ENCODE measurements at places on chromosomes 13 and 19.

DNA sequence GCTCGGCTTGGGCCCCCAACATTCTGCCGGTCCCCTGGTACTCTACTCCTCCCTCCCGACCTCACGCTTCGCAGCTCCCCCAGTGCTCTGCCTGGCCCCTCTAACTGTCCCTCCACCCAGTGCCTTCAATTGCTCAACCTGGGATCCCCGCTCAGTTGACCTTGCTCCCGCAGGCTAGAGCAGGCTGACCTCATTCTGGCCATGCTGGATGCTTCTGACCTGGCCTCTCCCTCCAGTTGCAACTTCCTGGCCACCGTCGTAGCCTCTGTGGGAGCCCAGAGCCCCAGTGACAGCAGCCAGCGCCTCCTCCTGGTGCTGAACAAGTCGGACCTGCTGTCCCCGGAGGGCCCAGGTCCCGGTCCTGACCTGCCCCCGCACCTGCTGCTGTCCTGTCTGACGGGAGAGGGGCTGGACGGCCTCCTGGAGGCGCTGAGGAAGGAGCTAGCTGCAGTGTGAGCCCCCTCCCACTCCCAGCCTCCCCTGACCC lies 3.6 kb downstream of the GTPBP3 start:
- DNase-seq = no peak

DNA sequence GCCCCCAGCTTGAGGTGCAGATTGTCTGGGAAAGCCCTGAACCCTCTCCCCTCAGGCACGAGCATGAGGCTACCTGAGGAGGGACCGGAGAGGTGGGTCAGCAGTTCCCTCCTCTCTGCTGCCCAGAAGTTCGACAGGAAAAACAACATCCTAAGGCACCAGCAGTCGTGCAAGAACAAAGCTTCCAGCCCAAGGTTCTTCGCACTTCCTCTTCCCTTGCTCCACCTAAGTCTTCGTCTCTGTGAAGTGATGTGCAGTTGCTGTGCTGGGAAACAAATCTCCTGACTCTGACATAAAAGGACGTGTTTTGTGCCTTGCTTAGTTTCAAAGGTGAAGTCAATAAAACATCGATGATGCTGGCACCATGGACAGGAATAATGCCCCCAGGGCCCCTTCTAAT lies 173.3 kb downstream of the USP12 start:
- no peak for DNase-seq

DNA sequence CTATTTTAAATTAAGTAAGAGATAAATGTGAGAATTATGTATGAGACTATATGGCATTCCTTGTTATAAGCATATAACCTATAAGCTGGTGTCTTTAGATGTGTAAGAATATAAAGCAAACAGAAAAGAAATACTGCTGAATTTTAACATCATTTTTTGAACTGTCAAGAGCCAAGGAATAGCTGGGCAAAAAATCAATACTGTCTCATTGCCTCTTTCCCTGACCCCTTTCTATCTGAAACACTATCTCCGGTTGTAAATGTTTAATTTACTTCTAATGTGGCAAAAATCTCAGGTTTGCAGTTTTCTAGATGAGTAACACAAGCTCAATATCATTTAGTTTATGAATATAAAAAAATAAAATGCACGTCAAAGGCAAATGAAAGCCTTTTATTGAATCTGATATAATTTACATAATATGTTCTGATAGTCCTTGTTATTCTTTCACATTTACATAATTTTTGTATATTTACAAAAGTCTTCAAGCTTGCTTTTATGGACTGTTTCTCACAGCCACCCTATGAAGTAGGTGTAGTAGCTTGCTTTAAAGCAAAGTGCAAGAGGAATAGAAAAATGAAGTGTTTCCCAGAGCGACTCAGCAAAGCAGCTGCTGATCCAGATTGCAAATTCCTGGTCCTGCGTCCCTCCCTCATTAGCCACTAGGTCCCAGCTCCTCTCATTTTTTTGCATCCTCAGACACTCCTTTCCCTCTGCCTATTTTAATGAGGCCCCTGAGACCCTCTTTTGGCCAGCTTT lies 188.2 kb upstream of the RFC3 start:
- DNase-seq = no peak

- DNase-seq = no peak
These were observed 1092.8 kb downstream of the PCDH9 start for GRCh38 chr13:66137384-66137783.

- DNase-seq = no peak
These were observed 192.9 kb downstream of the DIAPH3 start for GRCh38 chr13:59970847-59971246.

- DNase-seq = no peak
These were observed 12.7 kb upstream of the ZNF443 start for GRCh38 chr19:12453495-12453894.

DNA sequence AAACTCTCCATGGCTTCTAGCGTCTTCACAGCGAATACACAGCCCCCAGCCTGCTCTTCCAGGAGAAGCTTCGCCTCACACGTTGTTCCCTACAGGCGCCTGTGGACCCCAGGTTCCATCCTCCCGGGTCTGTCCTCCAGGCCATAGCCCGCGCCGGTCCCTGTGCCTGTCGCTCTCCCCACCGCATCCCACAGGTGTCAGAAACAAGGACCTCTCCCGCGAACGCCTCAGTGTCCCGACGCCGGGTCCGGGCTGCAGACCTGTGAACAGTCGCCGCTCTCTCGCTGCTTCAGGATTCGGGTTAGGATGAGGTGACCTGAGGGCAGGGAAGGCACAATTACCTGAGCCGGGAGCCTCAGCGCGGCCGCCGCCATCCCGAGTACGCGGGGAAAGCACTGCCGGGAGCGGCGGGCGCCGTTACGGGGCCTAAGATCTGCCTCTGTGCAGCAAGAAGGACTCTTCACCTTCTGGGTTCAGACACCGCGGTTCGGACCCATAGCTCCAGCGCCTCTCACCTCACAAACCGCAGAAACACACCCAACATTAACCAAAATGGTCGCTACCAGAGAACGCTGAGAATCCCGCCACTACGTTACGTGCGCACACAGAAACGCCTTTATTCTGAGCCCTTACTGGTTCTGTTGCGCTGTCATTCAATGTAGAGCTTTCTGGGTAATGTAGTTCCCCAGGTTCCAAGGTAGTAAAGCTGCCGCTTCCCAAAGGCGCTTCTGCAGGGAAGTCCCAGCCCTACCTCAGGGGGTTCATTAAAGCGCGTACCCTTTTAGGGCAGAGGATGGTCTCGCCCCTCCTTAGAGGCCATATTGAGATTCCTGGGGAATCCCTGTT lies at the start of gene ZNF418:
ZNF418 (minus strand) TSS at position 583 of the 846 bp plus-strand sequence. CDS start 1,580 bp downstream, outside the sequence.
- DNase-seq = no peak

- no peak for DNase-seq
These were observed 107.4 kb upstream of the CLDN10 start for GRCh38 chr13:95445131-95445530.

GRCh38 chr19:56091751-56092546 lies 29.1 kb downstream of the ZNF787 start:
- DNase-seq = no peak

DNA sequence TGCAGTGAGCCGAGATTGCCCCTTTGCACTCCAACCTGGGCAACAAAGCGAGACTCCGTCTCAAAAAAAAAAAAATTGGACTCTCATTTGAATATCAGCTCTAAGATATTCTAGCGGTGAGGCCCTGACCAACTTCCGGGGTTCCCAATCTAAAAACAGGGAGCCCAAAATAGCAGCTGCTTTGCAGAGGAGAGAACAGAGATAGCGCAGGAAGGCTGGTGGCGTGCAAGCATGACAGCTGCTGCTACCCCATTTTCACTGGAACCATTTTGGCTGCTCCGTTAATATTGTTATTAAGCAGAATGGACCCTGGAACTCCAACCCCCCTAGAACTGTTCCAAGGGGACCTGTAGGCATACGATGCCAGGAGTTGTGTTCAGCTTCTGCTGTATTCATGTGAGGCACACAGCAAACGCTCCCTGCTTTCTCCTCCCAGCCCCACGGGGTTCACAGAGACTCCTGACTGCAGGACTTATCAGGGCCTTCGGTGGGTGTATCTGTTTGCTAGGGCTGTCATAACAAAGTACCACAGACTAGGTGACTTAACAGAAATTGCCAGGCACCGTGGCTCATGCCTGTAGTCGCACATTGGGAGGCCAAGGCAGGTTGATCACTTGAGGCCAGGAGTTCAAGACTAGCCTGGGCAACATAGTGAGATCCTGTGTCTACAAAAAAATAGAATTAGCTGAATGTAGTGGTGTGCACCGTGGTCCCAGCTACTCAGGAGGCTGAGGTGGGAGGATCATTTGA lies 11.5 kb downstream of the STXBP2 start:
- DNase-seq = no peak

DNA sequence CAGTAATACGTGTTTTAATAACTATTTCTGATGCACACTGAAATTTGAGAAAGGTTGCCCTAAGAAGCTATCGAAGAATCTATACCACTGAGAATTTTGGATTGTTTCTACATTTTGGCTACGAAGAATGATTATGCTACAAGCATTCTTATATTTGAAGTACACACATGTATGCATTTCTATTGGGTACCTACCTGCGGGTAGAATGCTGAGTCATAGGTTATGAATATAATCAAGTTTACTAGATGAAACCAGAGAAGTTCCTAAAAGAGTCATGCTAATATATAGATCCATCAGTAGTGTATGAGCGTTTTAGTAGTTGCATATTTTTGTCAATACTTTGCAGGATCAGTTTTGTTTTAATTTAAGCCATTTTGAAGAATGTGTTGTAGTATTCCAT lies 62.0 kb upstream of the PCDH20 start:
- no peak for DNase-seq

DNA sequence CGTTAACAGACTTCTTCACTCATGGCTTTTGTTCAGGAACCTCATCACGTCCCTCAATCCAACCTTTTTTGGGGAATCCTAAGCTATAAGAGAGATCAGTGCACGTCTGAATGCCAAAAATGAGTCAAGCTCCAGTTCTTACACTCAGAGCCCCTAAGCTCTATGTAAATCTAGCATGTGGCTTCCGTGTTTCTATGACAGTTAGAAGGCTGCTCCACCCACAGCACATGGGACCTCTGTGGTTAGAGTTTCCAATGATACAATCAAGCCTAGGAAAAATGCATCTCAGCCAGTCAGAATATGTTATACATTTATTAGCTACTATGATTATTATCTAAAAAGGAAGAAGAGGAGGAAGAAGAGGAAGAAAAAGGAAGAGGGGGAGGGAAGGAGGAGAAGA lies 135.9 kb downstream of the ENOX1 start:
- no peak for DNase-seq

GRCh38 chr13:45695198-45695730 lies 6.9 kb upstream of the CBY2 start:
- no peak for DNase-seq

GRCh38 chr19:55441319-55441691 lies 1.8 kb downstream of the SHISA7 start:
- DNase-seq = no peak

DNA sequence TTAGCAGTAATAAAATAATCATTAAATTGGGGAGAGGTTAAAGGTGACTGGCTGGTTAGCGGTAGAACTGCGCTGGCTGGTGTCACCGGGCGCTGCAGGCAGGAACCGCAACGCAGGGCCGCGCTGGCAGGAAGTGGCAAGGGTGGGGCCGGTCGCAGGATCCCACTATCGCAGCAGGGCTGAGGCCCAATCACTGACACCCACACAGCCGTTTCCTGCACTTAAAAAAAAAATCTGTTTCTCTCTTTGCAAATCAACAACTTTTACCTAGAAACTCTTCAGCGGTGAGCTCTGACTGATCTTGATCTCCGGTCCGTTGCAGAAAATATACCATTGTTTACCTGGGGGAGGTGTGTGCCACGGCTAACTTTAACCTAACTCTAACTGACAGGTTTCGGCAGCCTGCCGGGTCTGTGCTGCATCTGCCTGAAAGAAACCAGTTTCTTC lies 46.9 kb downstream of the KLF2 start:
- DNase-seq = peak; percentile 85

DNA sequence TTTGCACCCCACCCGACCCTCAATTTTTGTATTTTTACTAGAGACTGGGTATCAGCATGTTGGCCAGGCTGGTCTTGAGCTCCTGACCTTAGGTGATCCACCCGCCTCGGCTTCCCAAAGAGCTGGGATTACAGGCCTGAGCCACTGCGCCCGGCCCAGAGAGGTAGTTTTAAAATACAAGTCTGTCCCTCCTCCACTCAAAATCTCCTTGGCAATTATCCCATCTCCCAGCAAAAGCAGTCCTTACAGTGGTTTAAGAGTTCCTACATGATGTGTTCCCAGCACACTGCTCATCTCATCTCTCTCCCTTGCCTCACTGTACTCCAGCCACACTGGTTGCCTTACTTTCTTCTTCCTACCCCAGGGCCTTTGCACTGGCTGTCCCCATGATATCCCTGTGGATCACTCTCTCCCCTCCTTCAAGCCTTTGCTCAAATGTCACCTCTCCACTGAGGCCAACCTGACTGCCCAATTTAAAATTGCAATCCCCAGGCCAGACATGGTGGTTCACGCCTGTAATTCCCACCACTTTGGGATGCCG lies 24.3 kb downstream of the LRFN3 start:
- DNase-seq = no peak

DNA sequence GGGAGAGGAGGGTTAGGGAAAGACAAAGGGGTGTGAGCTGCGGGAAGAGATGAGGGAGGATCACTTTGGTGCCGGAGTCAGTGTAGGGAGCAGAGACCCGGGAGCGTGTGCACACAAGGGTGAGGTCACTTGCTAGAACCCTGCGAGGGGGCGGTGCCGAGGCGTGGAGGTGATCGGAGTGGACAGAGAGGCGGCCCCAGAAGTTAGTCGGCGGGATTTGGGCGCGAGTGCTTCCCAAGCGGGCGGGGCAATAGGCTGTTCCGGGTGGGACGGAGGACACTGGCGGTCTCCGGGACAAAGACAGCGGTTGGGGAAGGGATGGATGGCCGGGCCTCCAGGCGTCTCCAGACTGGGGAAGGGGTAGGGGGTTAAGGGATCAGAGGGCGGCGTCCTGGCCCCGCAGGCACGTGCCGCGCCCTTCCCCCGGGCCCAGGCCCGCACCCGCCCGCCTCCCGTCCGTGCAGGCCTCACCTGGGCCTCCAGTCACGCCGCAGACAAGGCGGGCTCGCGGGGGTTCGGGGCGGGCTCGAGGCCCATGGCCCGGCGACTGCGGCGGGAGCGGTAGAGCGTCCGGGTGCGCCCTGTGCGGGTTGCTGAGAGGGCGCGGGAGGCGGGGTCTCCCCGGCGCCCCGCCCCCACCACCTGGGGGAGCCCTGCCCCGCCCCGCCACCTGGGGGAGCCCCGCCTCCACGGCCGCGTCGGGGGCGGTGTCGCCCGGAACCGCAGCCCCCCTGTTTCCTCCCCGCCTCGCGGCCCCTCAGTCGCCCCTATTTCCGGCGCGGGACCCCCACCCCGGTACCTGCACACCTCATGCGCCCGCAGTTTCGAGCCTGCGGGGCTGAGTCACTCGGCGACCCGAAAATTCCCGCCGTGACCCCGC lies at the start of gene LPAR2:
LPAR2 (minus strand) TSS at position 600 of the 880 bp plus-strand sequence. CDS start 945 bp downstream, outside the sequence.
- DNase-seq = peak; percentile 62

DNA sequence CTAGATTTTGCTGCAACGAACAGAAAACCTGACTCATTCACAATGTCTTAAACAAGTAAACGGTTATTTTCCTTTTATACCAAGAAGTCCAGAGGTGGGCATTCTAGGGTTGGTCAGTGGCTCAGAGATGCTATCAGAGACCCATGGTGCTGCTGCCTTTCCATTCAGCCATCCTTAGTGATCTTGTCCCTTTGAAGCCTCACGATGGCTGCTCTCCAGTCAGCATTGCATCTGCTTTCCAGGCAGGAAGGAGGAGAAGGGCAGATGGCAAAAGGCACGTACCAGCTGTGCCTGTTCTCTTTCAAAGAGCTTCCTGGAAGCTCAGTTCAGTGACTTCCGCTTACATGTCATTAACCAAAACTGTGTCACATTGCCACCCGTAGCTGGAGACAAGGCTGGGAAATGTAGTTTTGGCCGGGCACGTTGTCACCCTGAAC lies 30.1 kb downstream of the WDFY2 start:
- no peak for DNase-seq
